ENCODE measurements at places on chromosomes 2 and 18.
A peak's percentile ranks its signal among the peaks of the same experiment; 100 is the strongest.

DNA sequence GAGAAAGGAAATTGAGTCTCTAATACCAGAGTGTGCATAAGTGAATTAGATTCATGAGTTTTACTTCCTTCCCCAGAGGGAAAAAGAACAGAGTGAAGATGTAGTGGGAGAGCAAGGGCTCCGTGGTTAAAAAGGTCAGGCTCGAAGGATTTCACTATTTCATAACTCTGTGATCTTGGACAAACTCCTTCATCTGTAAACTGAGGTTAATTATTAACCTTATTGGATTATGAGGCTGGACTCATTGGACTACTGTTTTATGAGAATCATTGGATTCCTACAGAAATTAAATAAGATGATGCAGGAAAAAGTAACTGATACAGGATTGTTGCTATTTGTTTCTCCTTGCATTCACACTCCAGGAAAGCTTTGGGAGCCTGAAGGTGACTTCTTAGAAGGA, 45.0 kb downstream of the SRD5A2 start:
- DNase-seq = no peak

DNA sequence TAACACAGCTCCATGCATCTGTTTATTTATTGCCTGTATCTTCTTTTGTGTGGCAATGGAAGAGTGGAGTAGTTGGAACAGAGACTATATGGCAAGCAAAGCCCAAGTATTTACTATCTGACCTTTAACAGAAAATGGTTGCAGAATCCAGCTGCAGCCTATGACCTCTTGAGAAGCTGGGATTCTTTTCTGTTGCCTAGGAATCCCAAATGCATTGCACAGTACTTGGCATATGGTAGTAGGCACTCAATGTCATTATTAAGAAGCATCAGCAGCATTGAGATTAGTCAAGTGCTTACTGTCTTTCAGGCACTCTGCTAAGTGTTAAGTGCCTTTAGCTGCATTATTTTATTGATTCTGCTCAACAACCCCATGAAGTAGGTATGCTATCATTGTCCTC, 331.6 kb downstream of the CCDC85A start:
- no peak for DNase-seq

DNA sequence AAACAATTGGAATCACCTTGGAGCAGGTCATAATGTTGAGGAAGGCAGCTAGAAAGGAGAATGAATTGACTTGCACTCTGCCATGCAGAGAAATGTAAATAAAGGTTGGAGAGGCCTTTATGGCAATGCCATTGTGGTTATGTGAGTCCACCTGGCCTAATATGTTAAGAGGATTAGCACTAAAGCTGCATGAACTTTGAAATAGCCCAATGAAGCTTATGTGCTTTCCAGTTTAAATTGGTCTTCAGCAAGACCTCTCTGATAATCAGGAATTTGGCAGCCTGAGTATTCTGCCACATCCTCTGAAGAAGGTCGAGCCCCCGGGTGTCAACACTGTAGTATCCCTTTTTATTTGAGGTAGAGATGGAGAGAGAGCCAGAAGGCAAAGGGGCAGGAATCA, 464.9 kb downstream of the CDH2 start:
- no peak for DNase-seq

DNA sequence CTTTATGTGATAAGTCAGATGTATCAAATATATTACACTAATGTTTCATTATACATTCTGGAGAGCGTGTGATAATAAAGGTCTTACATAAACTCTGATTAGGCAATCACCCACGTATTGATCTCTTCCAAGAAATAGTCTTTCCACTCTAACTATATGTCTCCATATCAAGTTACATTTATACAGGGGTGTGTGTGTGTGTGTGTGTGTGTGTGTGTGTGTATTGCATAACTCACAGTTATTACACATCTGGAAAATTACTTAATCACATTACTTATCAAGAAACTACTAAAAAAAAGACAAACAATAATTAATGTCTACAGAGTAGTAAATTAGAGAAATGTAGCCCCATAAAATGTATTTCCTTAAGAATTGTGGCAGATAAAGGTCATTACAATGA, 339.8 kb downstream of the CDH19 start:
- no peak for DNase-seq

GRCh38 chr2:36960005-36960675, 6.2 kb downstream of the STRN start:
- no peak for DNase-seq

GRCh38 chr2:62884514-62884913, 166.1 kb upstream of the OTX1 start:
- no peak for DNase-seq

- DNase-seq = no peak
Observed at GRCh38 chr2:207403141-207403540, 126.6 kb upstream of the CREB1 start.

DNA sequence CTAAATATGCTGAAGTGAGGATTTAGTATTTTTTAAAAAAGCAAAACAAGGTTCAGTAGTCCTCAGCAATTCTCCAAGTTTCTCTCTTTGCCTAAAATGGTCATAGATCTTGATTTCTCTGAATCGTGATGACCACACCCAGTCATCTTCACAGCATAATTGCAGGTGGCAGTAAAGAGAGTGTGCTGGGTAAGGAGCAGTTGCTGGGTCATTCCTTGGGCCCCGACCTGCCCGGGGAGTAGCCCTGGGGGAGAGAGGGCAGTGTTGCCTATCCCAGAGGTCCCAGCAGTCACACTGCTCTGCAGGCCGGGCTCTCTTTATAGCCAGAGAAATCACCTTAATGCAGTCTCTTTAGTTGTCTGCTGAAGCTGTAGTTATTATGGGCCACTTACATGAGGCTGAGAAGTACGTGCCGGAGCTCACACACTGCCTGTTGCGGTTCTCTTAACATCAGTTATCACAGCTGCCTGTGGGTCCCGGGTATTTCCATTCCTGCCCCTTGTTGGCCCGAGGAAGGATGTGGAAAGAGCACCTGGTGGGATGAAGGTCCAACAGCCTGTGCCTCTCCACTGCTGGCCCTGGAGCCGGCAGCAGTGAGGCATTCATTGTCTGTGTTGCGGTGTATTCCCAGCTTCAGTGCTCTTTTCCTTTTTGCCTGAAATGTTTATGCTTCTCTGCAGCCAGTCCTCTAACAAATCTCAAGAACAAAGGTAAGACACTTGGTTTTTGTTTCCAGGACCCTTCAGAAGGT, 230.1 kb downstream of the ALPK2 start:
- DNase-seq = no peak

- DNase-seq = no peak
Observed at GRCh38 chr2:168518555-168519066, 62.5 kb downstream of the CERS6 start.

DNA sequence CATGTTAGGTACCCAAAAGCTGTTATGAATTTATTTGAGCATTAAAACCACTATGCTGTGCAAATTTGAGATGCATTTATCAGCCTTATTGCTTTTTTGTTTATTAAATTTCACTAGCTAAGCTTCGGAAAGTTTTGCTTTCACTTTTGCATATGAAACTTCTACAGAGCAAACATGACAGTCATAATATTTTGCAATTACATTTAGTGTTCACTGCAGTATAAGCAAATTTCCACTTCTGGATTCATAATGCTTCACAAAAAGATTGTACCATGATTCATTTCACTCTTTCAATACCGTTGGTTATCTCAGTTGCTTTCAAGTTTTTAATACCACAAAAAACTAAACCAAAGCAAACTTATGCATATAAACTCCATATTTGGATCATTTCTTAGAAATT, 228.7 kb upstream of the SLC8A1 start:
- DNase-seq = no peak

DNA sequence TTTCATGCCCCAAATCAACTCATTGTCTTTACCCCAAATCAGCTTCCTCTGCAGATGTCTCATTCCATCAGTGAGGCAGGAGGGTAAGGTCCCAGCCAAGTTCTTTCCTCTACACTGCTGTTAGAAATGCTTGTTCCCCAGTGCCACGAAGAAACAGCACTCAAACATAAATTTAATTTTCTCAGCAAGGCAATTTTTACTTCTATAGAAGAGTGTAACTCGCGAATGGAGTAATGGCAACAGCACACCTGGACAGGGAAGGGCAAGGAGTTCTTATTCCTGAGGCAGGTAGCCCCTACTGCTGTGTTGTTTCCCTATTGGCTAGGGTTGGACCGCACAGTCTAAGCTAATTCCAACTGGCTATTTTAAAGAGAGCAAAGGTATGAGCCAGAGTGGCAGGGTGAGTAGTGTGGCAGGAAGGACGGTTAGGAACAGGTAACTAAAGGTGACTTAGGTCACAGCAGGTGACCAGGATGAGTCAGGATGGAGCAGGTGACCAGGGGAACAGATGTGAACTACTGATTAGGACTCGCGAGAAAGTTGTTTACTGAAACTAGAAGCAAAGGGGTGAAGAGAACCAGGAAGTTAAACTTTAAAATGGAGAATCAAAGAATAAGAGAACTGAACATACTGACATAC, 12.0 kb upstream of the CEP68 start:
- DNase-seq = no peak

GRCh38 chr2:191265311-191266170, 20.3 kb downstream of the MYO1B start:
- no peak for DNase-seq

- DNase-seq = no peak
Observed at GRCh38 chr2:72915907-72916742, 1.2 kb upstream of the EMX1 start.

- no peak for DNase-seq
Observed at GRCh38 chr2:184326066-184326465, 272.3 kb upstream of the ZNF804A start.

- no peak for DNase-seq
Observed at GRCh38 chr2:60717691-60718090, 38.4 kb upstream of the PAPOLG start.

DNA sequence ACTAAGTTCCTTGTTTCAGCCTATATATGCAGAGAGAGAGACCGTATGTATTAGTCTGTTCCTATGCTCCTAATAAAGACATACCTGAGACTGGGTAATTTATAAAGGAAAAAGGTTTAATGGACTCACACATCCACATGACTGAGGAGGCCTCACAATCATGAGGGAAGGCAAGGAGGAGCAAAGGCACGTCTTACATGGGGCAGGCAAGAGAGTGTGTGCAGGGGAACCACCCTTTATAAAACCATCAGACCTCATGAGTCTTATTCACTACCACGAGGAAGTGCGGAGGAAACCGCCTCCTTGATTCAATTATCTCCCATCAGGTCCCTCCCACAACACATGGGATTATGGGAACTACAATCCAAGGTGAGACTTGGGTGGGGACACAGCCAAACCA, 73.8 kb downstream of the TMEM18 start:
- no peak for DNase-seq

DNA sequence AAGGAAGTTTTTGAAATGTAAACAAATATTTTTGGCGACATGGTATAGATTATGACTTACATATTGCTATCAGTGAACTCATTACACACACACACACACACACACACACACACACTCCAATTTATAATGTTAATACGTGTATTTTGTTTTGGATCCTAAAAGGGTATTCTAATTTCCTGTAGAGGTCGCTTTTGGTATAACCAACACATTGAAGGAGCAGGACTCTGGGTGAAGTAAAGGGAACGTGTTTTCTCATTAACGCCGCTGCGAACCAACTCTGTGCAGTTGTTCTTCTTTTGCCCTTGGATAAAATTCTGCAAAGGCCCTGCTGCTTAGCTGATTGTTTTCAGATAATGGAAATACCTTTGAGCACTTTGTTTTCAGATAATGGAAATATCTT, 190.4 kb downstream of the PMAIP1 start:
- no peak for DNase-seq

DNA sequence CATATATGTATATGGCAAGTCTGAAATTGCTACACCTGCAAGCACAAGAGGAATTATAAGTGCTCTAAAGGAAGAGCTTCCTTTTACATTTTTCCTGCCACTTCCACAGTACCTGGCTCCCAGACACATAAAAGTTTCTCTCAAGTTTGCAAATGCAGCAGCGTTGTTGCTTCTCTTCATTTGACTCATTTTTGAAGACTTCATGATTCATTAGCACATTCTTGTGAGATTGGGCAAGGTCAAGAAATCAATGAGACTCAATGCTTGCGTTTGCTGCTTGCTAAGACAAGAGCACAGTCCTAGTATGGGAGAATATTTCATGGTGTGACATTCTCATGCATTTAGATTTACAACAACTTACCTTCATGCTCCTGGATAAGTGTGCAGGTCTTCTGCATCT, 42.6 kb upstream of the PDCL3 start:
- DNase-seq = no peak

- DNase-seq = no peak
Observed at GRCh38 chr2:8640498-8640897, 41.4 kb upstream of the ID2 start.

GRCh38 chr2:152354909-152355308, 19.9 kb downstream of the FMNL2 start:
- DNase-seq = no peak

GRCh38 chr2:103773884-103774283, 1012.1 kb downstream of the TMEM182 start:
- no peak for DNase-seq

GRCh38 chr18:22998344-22998743, 65.2 kb downstream of the RBBP8 start:
- DNase-seq = no peak

GRCh38 chr2:218003981-218004419, 1.2 kb upstream of the TNS1 start:
- DNase-seq = peak; percentile 91

DNA sequence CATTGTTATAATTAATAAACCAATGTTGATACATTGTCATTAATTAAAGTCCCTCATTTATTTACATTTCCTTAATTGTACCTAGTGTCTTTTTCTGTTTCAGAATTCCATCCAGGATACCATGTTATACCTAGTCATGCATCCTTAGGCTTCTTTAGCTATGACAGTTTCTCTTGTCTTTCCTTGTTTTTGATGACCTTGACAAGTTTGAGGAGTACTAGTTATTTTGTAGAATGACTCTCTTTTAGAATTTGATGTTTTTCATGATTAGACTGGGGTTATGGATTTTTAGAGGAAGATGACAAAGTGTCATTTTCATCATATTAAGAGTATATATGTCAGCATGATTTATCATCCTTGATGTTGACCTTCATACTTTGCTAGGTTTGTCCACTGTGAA, 16.4 kb downstream of the GIGYF2 start:
- no peak for DNase-seq

DNA sequence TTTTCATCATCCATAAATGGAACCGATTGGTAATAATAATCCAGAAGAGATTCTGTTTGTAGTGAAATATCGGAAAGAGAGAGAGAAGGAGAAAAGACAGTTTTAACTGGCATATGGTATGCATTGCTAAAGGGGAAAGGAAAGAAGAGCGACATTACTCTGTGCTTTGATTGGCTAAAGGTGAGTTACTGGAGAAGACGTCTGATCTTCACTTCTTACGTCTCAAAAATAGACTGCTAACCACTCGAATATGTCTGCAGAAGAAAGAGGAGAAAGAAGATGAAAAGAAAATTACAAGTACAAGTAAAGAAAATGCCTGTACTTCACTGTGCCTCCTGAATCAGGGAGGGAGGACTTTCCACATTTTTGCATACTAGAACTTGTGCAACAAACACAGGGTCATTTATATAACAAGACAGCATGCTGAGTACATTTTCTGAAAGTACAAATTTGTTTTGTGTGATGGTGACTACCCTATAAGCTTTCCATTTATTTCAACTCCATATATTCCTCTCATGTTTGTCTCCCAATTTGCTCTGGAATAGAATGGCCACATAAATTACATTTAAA, 787.2 kb downstream of the RNF144A start:
- DNase-seq = no peak
